ENCODE measurements at places on chromosomes 6 and 20.

DNA sequence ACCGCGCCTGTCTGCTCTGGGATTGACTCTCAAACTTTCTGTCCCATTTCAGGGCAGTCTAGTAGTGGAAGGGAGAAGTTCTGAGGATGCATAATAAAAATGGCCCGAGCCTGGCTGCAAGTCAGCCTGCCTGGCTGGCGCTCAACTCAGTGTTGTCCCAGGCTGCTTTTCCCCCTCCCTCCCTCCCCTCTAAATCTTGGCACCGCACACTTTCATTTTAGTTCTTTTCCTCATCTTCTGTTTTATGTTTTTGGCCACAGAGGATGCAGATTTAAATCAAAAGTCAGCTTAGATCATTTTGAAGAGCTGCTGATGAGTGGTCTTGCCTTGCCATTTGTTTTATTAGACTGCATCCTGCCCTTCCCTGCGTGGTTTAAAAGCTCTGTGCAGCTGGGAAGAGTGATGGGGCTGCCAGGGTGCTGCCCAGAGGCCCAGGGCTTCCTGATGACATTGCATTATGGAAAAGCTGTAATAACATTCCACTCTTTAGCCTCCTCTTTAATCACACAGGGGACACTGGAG lies 6.5 kb upstream of the UQCC2 start:
- no peak for DNase-seq

DNA sequence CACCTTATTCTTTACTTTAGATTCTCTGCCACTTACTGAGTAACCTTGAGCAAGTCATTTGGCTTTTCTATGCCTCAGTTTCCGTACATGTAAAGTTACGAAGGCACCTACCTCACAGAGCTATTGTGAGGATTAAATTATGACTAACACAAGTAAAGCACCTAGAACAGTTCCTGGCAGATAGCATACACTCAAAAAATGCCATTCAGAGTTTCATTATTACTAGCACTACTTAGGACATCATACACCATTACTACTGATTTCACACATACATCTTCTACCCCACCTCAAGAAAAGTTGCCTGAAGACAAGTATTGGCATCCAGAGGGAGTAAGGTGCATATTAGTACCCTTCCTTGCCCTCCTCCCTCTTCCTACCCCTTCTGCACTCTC lies 107.8 kb downstream of the OGFRL1 start:
- DNase-seq: no peak

GRCh38 chr6:127102299-127102698 lies 16.2 kb upstream of the RSPO3 start:
- DNase-seq: no peak

DNA sequence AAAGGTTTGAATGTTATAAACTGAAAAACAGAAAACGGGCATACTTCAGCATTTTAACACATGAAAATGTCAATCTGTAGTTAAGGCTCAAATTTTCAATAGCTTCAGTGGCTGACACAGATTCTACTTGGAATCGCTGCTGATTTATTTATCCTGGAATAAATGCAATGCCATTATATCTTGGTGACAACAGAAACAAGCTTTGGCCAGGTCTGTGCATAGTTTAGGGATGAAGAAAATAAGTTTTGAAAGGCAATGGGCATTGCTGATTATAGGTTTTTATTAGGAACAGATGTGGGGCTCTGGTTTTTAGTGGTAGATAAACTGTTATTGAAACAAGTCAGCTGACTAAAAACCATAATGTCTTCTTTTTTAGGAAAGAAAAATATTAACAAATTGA lies 96.8 kb upstream of the SOX4 start:
- no peak for DNase-seq

DNA sequence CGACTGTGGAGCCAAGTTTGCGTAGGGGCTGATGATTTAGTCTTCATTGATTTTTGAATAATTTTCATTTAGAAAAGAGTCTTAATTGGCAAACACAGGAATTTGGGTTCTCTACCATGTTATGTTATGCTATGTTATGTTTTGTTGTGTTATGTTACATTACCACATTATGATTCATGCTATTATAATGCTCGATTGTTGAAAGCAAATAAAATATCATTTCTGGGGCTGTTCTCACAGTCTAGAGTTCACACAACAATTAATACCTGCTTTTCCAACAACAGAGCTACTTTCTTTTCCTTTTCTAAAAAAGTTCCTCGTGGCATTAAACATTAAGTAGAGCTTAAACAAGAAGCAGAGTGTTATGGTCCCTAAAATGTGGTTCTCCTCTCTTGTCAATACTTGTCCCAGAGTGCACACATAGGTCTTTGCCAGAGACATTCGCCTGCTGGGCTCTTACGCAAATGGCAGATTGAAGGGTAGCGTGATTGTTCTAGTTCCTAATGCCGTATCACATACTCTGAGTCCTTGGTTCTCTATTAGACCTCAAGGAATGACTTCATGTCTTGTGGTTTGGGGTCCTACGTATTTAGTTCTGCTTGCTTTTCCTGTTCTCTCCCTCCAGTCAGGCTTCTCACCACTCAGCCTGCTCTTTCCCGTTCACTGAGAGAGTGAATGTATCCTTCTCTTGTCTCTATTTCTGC lies 370.3 kb downstream of the CD109 start:
- no peak for DNase-seq
